Lower lobe of right lung (tissue), 2 donors: ENCODE measurements at places on chromosomes 1 and 21. TPM values are rescaled to one million over a fixed set of nuclear protein-coding genes. Genes with fewer than 3 reads are reported as not detected.
A peak's percentile ranks its signal among the peaks of the same experiment; 100 is the strongest.

Gene CD101
- total RNA-seq, result 105 TPM

Gene FNDC5
- 0.65 TPM for total RNA-seq

Gene AKNAD1
- total RNA-seq, result 1.3 TPM

Gene GPR3
- 0.18 TPM for total RNA-seq

GRCh38 chr21:17257784-17258183, 255.1 kb upstream of the CXADR start:
- H3K27ac ChIP-seq, result no peak overlapping the region
- no peaks in the 10 kb centered on the region for H3K36me3 ChIP-seq
- no peak overlapping the region for H3K4me3 ChIP-seq
- H3K27me3 ChIP-seq, result no peaks in the 10 kb centered on the region
- DNase-seq, result no peak
- no peaks in the 10 kb centered on the region for H3K4me1 ChIP-seq

DNA sequence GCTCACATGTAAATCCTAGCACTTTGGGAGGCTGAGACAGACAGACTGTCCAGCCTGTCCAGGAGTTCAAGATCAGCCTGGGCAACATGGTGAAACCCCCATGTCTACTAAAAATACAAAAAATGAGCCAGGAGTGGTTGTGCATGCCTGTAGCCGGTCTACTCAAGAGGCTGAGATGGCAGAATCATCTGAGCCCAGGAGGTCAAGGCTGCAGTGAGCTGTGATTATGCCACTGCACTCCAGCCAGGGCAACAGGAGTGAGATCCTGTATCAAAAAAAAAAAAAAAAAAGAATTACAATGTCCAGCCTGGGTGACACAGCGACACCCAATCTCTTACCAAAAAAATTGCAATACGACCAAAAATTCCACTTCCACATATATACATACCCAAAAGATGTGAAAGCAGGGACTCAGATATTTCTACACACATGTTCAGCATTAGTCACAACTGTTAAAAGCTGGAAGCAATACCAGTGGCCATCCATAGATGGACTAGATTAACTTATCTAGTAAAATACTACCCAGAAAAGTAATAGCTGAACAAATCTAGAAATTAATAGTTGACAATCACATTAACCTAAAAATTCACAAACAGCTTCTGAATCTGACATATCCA, 49.2 kb downstream of the ASH1L start:
- H3K4me3 ChIP-seq, result no peak overlapping the region
- H3K27me3 ChIP-seq, result no peaks in the 10 kb centered on the region
- peaks cover 20% of the 10 kb centered on the region for H3K36me3 ChIP-seq
- H3K27ac ChIP-seq, result no peak overlapping the region
- no peak for DNase-seq

DNA sequence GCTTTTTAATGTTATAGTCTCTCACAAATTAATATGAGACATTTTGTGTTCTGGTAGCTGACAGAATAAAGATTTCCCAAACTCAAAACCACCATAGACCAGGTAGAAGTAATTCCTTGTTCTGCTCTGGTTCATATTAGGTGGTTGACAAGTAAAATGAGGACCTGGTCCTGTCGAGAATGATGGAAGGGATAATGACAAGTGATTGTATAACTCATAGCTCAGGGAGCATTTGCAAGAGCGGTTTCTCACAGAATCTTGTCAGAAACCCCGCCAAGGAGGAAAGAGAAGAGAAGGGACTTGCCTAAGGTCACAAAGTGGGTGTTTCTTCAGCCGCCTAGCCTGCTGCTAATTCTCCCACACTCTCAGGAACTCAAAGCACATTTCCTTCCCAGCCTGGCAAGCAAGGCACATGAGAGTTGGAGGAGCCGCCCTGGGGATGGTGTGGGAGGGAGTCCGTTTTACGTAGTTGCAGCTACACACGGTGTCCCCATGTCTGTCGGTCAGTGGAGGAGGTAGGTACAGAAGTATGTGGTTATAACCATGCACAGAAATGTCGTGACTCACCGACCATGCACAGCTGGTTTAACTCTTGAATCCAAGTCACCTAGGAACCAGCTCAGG, 46.5 kb downstream of the SAMD13 start:
- DNase-seq, result no peak
- no peaks in the 10 kb centered on the region for H3K4me1 ChIP-seq
- no peak overlapping the region for H3K4me3 ChIP-seq
- H3K27me3 ChIP-seq, result no peaks in the 10 kb centered on the region
- no peaks in the 10 kb centered on the region for H3K36me3 ChIP-seq

DNA sequence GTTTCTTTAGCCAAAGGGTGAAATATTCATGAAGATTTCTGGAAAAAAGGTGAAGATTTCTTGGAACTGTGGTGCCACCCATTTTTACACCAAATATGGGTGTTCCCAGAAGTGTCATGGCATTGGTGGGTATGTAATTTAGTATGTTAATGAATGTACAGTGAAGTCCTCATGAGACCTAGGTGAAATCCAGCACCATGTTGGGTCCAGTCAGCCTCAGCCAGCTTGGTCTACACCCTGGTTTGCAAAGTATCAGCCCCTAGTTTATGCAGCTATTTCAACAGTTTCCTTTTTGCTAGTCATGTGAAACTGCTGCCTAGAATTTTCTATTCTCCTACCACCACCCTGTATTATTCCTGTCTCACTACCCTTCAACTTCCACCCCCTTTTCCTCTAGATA, 63.1 kb upstream of the CXADR start:
- no peak overlapping the region for H3K4me3 ChIP-seq
- H3K36me3 ChIP-seq, result no peaks in the 10 kb centered on the region
- DNase-seq, result no peak

GRCh38 chr1:64080941-64081562, 122.4 kb upstream of the UBE2U start:
- DNase-seq, result no peak
- H3K4me1 ChIP-seq, result no peaks in the 10 kb centered on the region
- no peaks in the 10 kb centered on the region for H3K36me3 ChIP-seq
- no peak overlapping the region for H3K4me3 ChIP-seq

DNA sequence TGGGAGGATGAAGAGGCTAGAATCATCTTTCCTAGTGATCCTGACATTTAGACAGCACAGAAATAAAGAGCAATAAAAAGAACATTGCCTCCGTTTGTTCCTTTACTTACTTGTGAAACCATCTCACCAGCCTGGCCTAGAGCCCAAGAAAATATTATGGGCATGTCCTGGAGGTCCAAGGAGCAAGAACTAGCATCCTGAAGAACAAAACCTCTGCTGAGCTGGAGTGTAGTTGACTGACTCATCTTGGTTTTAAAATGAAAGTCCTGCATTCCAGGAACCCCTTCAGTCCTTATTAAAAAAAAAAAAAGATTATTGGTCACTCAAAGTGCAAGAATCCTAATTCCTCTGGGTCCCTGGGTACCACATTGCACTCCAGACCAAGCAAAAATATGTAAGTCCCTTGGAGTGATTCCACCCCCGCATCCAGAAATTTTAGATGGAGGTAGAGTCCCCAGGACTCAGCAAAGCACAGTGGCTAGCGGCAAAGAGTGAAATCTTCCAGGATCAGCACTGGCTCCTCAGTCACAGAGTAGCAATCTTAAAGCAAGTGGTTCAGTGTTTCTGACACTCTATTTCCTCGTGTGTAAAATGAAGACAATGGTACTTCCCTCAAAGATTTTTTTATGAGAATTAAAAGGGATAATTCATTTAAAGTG, 7.0 kb downstream of the SMCP start:
- no peaks in the 10 kb centered on the region for H3K27me3 ChIP-seq
- no peaks in the 10 kb centered on the region for H3K36me3 ChIP-seq
- no peak for DNase-seq
- H3K4me1 ChIP-seq, result no peaks in the 10 kb centered on the region

DNA sequence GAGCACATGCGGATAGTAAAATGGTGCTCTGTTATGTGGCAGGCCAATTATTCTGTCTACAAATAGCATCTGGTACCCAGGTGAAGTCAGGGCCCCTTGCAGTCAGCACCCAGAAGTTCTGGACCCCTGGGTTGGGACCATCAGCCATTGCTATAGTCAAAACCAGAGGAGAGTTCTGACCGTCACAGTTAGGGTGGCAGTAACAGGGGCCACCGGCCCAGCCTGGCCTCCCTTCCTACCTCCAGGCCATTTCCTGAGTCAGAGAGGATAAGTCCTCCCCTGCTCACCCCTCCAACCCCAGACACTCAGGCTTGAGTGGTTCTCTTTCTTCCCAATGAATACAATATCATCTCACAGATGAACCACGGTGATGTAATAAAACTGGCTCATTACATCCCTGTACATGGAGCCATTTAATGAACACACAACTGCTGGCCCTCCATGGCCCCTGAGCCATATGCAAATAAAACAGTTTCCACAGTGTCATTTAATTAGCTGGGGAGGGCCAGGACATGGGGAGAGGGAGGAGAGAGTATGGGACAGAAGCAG, 673.6 kb downstream of the MATN1 start:
- no peaks in the 10 kb centered on the region for H3K4me1 ChIP-seq
- H3K27ac ChIP-seq, result no peak overlapping the region
- DNase-seq, result no peak
- H3K4me3 ChIP-seq, result no peak overlapping the region

GRCh38 chr1:244047621-244048255, 3.3 kb upstream of the ZBTB18 start:
- H3K4me3 ChIP-seq, result peak overlapping the region; percentile 74
- no peaks in the 10 kb centered on the region for H3K36me3 ChIP-seq
- DNase-seq, result peak; percentile 86
- peaks cover 26% of the 10 kb centered on the region for H3K4me1 ChIP-seq
- peak overlapping the region; percentile 98 for H3K27ac ChIP-seq

- no peaks in the 10 kb centered on the region for H3K27me3 ChIP-seq
- peak overlapping the region; percentile 86 for H3K27ac ChIP-seq
- H3K4me1 ChIP-seq, result peaks cover 60% of the 10 kb centered on the region
- DNase-seq, result no peak
- peak overlapping the region; percentile 83 for H3K4me3 ChIP-seq
These were observed 1.3 kb downstream of the POGK start for GRCh38 chr1:166840309-166841274.

DNA sequence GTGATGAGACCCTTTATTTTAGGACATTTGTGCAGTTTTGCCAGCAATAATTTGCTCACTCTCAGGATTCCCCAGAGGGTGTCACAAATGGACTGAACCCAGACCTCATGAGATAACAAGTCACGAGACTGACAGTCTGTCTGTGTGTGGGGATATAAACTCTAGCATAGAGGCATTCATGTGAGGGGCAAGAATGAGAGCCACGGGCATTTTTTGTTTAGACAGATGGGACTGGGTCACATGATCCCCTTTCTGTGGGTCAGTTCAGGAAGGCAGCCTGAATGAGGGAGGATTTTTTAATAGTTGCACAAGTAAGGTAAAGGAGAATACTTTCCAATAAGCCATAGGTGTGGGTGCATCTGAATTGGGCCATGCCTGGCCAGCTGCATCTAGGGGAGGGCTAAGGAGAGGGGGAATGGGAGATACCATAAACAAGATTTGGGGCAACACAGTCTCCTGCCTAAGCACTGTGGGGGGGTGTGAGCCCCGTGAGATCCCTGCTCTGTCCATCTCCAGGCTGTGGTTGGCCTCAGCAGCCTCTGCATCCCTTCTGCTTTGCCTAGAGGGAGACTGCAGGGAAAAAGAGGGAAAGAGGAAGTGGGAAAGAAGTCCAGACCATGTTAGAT, 66.6 kb downstream of the NAV1 start:
- H3K36me3 ChIP-seq, result no peaks in the 10 kb centered on the region
- no peak overlapping the region for H3K4me3 ChIP-seq
- no peaks in the 10 kb centered on the region for H3K27me3 ChIP-seq
- H3K27ac ChIP-seq, result no peak overlapping the region
- peaks cover 12% of the 10 kb centered on the region for H3K4me1 ChIP-seq

DNA sequence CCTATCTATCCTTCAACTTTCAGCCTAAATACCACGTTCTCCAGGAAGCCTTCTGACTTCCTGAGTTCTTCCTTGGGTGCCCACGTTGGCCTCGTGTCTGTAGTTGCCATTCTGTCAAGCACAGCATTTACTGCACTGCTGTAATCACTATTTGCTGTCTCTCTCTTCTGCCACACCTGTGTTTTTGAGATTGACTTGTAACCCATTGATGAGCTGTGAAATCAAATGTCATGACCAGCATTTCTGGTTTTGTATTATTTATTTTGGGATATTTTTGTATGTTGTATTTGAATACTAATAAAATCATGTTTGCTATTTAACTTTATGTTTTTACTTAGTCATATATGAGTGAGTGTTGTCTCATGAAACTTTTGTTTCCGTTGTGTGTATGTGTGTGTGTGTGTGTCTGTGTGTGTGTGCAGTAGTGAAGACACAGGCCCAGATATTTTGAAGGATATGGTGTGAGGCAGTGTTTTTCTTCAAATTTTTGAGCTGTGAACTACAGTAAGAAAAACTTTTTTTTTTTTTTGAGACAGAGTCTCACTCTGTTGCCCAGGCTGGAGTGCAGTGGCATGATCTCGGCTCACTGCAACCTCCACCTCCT, 126.2 kb upstream of the SERBP1 start:
- no peak for DNase-seq
- peaks cover 12% of the 10 kb centered on the region for H3K4me1 ChIP-seq
- H3K27me3 ChIP-seq, result no peaks in the 10 kb centered on the region

DNA sequence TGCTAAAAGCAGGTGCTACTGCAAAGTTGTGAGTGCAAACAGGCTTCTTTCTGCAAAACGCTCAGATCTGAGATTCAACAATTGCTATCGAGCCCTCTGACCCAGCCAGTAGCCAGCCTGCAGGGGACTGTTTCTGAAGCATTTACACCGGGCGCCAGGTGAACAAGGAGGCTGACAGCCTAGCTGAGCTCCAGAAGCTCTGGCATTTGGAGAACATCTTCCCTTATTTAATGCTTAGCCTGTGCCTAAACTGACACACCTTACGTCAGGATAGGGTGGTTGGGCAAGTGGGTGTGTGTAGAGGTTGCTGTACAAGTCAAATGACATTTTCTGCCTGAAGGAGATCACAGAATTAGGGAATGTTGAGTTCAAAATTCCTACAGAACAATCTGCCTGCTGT, 15.8 kb upstream of the PLA2G2C start:
- H3K4me1 ChIP-seq, result no peaks in the 10 kb centered on the region
- H3K27ac ChIP-seq, result no peak overlapping the region
- no peaks in the 10 kb centered on the region for H3K36me3 ChIP-seq
- no peak for DNase-seq
